ENCODE measurements at places on chromosomes 6 and 20.

GRCh38 chr20:57837208-57838035, 127.6 kb upstream of the PMEPA1 start:
- no peak for DNase-seq

GRCh38 chr6:125546841-125547251, 202.6 kb upstream of the HEY2 start:
- no peak for DNase-seq

- no peak for DNase-seq
Measured at GRCh38 chr6:134826889-134827737, 122.8 kb downstream of the ALDH8A1 start.

DNA sequence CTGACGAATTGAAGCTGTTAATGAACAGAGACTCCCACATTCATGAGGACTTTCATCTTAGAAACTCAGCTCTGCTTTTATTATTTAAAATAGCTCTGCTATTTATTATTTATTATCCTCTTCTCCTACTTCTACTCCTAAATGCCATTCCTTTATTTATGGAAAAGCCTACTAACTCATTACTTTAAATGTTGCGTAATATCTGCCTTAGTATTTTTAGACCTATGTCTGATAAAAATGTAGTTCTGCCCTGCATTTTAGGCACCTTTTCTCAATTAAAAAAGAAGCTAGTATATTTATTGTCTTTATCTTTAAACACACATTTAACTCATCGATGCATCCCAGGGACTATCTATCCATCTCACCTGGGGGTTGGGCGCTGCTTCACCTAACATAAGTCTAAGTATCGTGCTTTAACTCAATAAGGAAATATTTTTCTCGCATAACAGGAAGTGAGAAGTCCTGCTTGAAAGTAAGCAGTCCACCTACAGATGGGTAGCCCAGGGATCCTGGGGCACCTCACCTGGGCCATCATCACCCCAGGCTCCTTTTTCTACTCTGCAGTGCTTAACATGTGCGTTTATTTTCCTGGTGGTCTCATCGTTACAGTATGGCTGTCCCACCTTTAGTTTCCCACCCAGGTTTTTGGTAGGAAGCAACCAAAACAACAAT, 31.3 kb upstream of the FAM184A start:
- no peak for DNase-seq

- peak; percentile 23 for DNase-seq
Measured at GRCh38 chr6:153003366-153003690, 819 bp upstream of the MTRF1L start.

- no peak for DNase-seq
Measured at GRCh38 chr20:47070176-47070575, 175.5 kb downstream of the EYA2 start.

DNA sequence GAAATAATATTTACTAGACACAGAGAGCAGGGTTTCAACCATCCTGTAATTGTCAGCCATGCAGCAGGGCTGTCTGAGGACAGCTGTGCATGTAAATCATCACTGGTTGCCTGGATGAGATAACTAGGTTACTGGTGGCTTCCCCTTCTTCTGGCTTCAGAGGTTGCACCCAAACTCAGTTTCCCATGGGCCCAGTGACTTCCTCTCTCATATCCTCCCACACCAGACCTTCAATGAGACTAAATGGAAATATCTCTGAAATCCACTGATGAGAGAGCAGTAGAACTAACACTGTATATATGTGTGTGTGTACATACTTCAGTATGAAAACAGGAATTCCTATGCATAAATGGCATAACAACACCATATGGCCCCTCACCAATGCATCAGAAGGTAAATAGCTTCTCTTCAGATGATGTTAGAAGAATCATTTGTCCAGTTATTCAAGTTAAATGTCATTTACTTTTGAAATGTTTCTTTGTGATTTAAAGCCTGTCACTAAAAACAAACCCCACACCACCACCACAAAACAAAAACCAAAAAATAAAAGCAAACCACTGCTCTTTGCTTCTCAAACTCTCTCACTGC, 51.0 kb upstream of the IL20RA start:
- no peak for DNase-seq

- no peak for DNase-seq
Measured at GRCh38 chr6:142294679-142295078, 7.1 kb upstream of the ADGRG6 start.

- no peak for DNase-seq
Measured at GRCh38 chr6:43471399-43471798, 6.0 kb upstream of the TJAP1 start.

GRCh38 chr20:16758454-16759180, 10.5 kb downstream of the OTOR start:
- DNase-seq, result no peak

GRCh38 chr6:71287926-71288227, 734 bp upstream of the OGFRL1 start:
- no peak for DNase-seq

- DNase-seq, result no peak
Measured at GRCh38 chr6:130364224-130364780, 1.5 kb upstream of the TMEM200A start.

DNA sequence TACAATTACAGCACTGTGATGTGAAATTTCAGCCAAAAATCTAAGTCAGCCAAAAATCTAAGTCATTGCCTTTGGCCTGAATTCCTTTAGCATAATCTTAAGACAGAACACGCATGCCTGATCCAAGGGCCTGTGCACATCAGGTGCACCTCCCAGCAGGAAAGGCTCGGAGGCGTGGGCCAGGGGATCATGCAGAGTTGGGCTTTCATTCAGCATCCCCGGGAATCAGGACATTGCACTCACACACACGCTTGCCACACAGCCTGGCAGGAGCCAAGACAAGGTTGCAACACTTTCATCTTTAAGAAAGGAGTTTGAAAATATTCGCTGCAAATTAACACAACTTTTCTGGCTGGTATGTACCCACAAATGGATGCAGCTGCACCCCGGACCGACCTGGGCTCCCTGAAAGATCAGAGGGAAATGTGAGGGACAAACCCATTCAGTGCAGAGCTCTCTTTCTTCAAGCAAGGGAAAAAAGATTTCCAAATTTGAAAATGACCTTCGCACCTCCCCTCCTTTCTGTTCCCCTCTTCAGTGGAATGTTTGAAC, 48.8 kb downstream of the ERMARD start:
- no peak for DNase-seq

GRCh38 chr20:20505554-20505953, 137.7 kb downstream of the INSM1 start:
- DNase-seq, result no peak

DNA sequence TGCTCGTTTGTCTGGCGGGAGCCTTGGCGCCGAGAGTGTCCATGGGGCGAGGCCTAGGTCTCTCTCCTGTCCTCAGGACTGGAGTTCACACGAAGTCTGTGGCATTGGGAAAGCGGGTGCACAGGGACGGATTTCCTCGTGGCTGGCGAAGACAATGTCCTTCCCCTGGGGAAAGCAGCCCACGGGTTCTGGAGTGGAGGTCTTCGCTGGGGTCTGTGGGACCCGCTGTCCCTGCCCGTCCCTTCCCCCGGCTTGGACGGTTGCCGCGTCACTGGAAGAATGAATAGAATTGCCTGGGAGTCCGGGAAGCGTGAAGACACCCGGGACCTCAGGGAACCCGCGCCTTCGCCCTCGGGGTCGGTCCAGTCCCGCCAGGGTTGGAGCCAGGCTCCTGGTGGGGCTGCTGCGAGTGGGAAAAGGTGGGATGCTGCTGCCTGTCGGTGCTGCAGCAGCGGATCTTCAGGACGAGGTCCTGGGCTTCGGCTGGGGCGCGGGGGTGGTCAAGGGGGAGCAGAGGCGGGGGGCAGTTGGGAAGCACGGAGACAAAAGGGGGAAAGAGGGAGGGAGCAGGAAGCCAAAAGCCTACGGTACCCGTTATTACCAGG, 441.8 kb upstream of the DEFB115 start:
- DNase-seq, result no peak

GRCh38 chr20:51185277-51185676, 162.4 kb upstream of the KCNG1 start:
- no peak for DNase-seq

DNA sequence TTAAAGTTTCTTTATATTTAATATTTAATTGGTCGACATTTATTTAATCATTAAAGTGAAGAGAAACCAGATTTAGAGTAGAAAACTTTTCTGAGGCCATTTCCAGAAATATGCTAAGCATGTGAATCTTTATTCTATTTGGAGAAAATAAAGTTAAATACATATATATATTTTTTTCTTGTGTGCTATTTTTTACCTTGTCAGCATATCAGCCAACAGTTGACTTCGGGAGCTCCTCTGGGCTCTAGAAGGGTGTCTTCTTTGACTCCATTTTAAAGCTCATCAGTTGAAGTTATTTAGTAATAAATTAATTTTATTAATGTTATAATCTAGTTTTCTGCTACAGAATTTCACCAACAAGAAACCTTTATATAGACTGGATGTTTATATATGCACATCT, 73.1 kb downstream of the SH3BGRL2 start:
- no peak for DNase-seq

- DNase-seq, result no peak
Measured at GRCh38 chr6:144607998-144608735, 323.0 kb downstream of the UTRN start.

DNA sequence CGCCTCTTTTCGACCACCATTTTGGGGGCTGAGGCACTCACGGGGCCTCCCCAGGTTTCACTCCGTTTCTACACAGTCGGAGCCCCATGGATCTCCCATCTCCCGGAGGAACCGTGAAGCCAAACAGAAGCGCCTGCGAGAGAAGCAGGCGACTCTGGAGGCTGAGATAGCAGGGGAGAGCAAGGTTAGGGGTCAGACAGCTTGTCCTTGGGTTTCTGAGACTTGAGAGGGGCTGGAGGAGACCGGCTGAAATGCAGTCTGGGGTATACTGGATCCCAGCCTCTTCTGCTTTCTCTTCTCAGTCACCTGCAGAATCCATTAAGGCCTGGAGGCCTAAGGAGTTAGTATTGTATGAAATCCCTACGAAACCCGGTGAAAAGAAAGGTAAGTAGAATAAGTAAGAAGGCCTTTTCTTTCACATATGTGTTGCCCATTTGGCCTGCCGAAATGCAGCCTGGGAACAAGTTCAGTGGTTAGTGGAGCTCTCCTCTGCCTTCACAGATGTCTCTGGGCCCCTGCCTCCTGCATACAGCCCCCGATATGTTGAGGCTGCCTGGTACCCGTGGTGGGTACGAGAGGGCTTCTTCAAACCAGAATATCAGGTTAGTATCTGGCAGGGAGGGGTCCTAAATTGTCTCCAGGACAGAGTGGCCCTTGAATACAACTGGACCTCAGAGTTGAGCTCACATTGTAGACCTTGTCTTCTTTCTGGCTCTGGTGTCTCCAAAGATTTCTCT, 984 bp downstream of the VARS2 start:
- DNase-seq, result no peak

DNA sequence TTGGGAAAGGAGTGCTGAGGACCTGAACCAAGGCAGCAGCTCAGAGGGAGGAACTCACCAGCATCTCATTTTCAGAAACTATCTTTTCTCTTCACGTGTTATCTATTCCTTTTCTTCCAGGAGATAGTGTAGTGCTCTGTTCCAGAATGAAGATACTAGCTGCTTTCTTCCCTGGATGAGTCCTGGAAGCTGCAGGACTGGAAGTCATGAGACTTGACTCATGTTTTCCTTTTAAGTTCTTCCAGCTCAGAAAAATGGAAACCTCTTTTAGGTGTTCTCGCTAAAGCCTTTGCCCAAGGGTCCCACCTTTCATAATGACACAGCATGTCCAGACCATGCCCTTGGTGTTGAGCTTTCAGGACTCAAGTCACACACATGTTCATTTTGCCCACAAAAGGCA, 106.7 kb downstream of the UNC5CL start:
- no peak for DNase-seq

DNA sequence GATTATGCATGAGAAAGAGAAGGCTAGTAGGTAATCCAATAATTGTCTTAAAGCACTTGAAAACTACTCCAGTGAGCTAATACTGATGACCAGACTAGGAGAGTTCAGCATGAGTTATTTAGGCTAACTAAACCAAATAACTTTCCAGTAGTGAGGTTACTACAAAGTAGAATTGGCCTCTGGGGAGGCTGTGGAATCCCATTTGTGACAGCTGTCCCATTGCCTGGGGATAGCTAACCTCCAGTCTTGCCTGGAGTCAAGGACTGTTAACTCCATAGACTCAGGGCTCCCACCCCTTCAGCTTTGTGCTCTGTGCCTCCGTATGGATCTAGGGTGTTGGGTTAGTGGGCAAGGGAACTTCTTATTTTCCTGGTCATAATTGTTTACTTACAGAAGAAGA, 51.0 kb downstream of the KCNQ5 start:
- DNase-seq, result no peak

- DNase-seq, result peak; percentile 83
Measured at GRCh38 chr6:113182370-113183141, 674.6 kb upstream of the MARCKS start.

DNA sequence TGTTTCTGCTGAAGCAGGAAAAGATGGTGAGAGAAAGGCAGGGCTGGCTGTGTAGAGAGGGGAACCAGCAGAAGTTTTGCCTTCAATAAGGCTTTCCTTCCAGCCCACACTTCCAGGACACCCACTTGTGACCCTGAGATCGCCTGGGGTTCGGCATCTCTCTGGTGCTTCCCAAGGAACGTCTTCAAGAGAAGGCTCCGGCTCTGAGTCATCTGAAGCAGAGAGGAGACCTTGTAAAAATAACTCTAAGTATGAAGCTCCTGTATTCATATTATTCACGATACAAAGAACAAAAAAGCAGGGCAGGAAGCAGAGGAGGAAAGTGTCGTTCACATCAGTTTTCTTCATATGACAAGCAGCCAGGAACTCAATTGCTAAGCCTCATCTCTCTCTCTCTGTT, 95.4 kb upstream of the MRPS10 start:
- no peak for DNase-seq

DNA sequence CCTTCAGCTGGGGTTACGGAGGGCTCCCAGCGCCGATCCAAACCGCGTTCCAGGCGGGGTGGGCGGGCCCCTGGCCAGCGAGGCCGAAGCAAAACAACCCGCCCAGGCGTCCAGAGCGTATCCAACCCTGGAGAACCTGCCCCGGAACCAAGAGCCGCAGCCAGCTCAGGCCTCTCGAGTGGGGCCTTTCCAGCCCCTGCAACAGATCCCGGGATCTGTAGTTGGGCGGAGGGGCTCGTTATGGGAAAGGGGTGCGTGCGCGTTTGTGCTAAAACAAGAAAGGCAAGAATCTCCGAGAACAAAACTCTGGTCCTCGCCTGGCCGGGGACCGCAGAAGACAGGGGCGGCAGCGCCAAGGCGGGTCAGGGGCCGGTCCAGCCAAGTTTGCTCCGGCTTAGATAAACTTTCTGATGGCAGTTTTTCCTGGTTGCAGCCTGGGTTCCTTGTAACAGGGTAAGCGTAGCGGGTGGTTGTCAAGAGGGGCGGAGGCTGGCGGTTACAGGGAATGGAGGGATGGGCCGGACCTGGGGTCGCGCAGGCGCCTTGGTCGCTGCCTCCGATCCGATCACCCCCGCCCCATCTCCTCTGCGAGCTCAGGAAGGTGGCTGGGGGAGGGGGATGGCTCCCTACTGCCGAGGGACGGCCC, 448 bp upstream of the RIN2 start:
- DNase-seq, result peak; percentile 72

GRCh38 chr6:946546-946945, 253.6 kb upstream of the EXOC2 start:
- no peak for DNase-seq

DNA sequence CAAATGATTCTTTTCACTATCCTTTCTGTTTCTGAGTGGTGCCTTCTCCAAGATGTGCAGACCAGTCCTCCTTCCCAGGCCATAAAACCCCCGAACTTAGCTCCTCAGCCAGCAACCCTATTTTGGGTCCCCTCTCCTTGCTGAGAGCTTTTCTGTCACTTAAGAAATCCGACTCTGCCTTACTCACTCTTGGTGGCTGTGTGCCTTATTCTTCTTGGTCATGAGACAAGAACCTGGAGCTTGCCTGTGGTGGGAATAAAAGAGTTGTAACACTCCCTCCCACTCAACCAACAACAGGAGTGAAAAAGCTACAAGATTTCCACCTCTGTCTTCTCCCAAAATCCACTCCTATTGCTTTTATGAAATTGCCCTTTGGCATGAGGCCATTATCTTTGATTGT, 62.6 kb downstream of the RPS12 start:
- DNase-seq, result no peak

Measured in NCI-H1105 (cell line).